SK-N-DZ (cell line): ENCODE measurements at places on chromosomes 11 and 22.

GRCh38 chr11:77873345-77873744, 52.4 kb downstream of the AAMDC start:
- no peak for DNase-seq

- DNase-seq, result no peak
Measured at GRCh38 chr11:76781807-76782530, 1.2 kb upstream of the TSKU start.

DNA sequence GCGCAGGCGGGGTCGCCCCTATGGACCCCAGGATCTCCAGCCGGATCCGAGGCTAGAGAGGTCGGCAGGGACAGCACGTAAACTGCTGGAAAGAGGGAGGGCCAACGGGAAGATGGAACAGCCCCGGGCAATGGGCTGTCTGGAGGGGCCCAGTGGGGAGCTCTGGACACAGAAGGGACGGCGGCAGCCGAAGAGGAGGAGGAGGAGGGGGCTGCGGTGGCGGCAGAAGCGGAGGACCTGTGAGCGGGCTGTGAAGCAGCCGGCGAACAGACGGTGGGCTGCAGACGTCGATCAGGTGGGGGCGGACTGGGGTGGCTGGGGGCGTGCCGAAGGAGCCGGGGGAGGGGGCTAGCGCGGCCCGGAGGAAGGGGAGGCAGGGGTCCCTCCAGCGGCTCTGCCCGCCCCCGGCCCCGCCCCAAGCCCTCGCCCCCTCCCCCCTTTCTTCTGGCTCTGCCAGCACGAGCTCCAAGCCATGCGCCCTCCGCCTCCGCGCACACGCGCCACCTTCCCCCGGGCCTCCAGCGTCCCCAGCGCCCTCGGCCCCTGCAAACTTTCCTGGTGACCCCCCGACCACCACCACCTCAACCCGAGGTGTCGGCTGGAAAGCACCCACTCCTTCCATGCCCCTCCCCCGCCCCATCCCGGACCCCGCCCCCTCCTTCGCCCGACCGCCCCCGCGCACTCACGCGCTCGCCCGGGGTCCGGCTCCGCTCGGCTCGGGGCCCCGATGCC, 432 bp downstream of the TNKS1BP1 start:
- peak; percentile 78 for DNase-seq

DNA sequence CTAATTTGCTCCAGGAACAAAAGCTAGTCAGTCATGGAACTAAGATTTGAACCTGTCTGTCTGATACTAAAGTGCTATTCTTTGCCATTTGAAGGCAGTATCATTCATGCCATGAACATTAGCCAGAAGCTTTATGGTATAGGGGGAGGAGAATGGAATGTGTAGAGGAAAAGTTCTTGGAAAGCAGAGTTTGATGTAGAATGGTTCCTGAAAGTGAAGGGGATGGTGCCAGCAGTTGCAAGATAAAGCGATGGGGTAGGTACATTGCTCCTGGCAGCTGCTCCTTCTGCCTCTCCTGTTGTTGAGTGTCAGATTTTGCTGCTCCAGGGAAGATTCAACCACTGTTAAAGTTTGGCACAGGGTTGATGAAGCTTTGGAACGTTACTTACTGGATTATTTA, 53.4 kb downstream of the ARHGAP42 start:
- no peak for DNase-seq

GRCh38 chr22:21570398-21570797, 2.9 kb downstream of the UBE2L3 start:
- no peak for DNase-seq

GRCh38 chr11:27699242-27699925, 871 bp downstream of the BDNF start:
- DNase-seq, result peak; percentile 69

DNA sequence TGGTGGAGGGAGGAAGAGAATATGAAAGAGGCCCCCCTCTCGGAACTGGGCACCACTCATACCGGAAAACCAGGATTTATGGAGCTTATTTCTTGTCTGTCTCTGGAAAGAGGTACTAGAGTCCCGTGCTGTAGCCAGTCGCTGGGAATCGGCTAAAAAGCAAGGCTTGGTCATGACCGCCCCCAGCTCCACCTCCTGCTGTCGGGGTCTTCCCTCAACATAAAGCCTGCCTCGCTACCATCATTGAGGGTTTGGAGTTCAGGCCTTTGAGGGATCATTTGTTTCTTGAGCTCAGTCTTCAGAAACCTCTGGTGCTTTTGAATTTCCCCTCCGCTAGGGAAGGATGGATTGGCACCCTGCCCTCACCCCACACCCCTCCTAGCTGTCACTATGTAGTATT, 97.1 kb downstream of the TSPAN18 start:
- no peak for DNase-seq

- DNase-seq, result no peak
Measured at GRCh38 chr11:117484156-117484555, 156.5 kb downstream of the CEP164 start.

- no peak for DNase-seq
Measured at GRCh38 chr11:19652623-19653375, 59.8 kb upstream of the NAV2 start.

DNA sequence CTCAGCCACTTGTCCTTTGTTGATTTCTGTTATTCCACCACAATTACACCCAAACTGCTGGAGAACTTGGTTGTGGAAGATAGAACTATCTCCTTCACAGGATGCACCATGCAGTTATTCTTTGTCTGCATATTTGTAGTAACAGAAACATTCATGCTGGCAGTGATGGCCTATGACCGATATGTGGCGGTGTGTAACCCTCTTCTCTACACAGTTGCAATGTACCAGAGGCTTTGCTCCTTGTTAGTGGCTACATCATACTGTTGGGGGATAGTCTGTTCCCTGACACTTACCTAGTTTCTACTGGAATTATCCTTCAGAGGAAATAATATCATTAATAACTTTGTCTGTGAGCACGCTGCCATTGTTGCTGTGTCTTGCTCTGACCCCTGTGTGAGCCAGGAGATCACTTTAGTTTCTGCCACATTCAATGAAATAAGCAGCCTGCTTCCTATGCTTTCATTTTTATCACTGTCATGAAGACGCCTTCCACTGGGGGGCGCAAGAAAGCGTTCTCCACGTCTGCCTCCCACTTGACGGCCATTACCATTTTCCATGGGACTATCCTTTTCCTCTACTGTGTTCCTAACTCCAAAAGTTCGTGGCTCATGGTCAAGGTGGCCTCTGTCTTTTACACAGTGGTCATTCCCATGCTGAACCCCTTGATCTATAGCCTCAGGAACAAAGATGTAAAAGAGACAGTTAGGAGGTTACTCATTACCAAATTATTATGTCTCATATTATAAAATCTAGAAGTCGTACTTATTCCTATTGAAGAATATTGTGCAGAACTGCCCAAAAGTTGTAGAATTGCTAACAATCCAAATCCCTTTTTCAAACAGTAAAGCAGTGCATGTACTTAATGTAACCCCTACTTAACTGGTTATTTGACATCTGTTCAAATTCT, 53.2 kb downstream of the OR4C6 start:
- peak; percentile 5 for DNase-seq

DNA sequence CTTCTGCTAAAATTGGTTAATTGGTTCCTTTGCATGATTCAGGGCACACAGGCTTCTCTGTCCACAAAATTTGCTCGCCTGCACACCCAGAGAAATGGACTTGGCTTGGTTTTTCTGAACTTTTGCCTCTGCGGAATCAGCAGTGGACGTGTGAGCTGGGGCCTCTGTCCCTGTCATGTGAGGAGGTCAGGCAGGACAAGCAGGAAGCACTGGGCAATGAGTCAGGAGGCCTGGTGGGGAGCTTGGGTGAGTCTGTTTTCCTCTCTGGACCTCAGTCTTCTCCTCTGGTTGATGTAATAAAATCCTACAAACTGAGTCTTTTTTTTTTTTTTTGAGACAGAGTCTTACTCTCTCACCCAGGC, 10.4 kb upstream of the CELSR1 start:
- no peak for DNase-seq

DNA sequence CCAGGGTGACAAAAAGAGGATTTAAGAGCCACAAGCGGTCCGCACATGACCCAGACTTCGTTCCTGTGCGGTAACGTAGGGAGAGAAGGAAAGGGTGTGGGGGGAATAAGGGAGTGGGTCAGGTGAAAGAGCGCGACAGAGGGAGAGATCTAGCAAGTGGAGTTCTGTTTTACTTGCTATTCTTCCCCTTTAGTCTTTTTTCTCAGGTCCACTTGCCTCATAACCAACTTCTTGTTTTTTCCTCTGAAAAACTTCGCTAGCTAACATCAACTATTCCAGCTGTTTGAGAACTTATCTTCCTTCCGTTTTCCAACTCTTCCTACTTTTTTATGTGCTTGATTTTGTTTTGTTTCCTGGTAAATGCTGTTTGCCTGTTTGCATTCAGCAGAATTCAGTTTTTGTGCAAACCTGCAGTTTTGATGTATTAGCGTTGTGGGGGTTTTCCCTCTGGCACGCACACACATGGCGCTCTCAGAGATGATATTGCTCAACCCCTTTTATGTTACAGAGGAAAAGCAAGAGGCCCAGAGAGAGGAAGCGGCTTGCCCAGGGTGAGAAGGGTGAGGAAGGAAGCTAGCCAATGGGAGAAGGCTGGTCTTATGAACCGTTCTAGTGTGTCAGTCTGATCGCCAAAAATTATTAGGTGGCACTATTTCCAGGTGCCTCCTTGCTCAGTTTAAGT, 592 bp upstream of the CTSC start:
- DNase-seq, result peak; percentile 62

DNA sequence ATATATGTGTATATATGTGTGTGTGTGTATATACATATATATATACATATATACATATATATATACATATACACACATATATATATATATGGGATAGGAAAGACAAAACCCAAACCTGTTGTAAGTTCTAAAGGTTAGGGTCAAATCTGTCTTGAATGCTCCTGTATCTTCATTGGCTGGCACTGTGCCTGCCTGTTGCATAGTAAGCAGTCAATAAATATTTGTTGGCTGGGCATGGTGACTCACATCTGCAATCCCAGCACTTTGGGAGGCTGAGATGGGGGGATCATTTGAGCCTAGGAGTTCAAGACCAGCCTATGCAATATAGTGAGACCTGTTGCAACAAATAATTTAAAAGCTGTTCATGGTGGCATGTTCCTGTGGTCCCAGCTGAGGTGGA, 205.4 kb downstream of the DBX1 start:
- DNase-seq, result no peak

- DNase-seq, result no peak
Measured at GRCh38 chr11:3127706-3128355, 37.3 kb downstream of the OSBPL5 start.

- DNase-seq, result no peak
Measured at GRCh38 chr11:3947061-3947460, 91.6 kb downstream of the STIM1 start.

DNA sequence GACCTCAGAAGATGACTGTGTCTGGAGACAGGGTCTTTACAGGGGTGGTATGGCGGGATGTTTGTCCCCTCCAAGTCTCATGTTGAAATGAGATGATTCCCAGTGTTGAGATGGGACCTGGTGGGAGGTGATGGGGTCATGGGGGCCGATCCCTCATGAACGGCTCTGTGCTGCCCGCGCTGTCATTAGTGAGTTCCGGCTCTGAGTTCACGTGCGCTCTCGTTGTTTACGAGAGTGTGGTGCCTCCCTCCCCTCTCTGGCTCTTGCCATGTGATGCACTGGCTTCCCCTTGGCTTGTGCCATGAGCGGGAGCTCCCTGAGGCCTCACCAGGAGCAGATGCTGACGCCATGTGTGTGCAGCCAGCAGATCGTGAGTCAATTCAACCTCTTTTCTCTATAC, 830.8 kb downstream of the TBC1D22A start:
- DNase-seq, result no peak

- DNase-seq, result no peak
Measured at GRCh38 chr11:5280582-5281102, 10.9 kb upstream of the HBE1 start.
